NCI-H345 (cell line): ENCODE measurements at places on chromosomes 1 and 21.
A peak's percentile ranks its signal among the peaks of the same experiment; 100 is the strongest.

DNA sequence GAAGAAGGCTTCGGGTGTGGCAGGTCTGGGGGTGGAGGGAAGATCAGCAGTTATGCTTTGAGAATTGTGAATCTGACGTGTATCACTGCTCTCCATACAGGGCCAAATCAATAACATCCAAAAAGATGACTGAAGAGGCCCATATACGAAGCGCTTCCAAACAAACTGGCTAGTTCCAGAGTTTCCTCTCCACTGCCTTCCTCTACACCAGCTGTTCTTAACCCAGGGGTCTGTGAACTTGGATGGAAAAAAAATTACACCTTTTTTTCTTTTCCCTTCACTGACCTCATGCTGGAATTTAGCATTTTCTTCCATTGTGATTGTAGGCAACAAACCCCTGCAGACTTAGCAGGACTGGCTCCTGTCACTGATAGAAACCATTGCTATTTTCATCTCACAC lies 77.1 kb upstream of the NBL1 start:
- DNase-seq, result no peak

GRCh38 chr1:210321552-210321951 lies 7.2 kb upstream of the HHAT start:
- DNase-seq, result no peak

DNA sequence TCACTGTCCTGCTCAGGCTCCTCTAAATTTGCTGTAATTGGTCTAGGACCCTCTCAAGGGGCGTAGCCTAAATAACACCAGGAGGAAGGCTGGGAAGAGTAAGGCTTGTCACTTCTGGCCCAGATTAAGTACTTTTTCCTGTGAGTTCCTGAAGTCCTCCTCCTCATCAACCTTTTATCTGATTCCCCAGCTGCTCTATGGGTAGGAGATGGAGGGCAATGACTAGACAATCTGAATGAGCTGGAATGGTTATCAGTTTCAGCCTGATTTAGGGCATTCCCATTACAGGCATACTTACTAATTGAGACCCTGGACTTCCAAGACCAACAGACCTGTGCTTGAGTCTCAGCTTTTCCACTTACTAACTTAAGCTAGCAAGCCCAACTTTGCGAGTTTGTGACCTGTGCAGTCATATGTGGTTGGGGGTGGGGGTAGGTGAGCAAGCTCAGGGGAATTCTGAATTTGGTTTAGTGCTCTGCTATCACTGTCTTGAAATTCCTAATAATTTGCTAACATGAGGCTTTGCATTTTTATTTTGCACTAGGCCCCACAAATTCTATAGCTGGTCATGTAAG lies 18.0 kb upstream of the FGGY start:
- no peak for DNase-seq

GRCh38 chr21:37339552-37339939 lies 27.0 kb upstream of the DYRK1A start:
- DNase-seq, result no peak

- no peak for DNase-seq
Observed at GRCh38 chr1:40945491-40945973, 34.0 kb upstream of the CTPS1 start.

DNA sequence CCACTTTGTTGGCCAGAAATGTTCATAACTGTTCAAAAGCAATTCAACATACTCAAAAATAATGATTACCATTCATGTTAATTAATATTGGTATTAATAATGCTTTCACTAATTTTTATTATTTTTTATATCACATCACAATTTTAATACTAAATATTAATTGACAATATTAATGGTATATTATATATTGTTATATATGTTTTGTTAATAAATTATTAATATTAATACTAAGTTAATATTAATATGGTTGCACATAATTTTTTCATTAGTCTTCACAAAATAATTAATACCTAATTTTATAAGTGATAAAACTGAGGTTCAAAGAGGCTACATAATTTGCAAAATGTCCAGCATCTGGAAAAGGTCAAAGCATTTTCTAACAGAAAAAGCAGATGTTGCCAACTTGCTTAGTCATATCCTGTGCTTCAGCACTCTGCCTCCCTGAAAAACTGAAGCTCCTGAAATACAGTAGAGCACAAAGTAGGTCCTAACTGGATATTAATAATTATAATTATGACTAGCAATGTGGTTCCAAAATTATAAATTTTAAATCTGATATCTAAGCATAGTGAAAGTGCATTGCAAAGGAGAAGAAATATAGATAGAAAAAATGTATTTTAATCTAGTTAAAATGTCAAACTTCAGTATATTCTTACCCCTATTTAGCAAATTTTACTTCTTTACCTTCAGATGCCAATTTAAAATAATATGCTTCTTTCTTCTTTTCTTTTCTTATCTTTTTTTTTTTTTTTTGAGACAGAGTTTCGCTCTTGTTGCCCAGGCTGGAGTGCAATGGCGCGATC lies 123.2 kb upstream of the TNFSF4 start:
- no peak for DNase-seq

DNA sequence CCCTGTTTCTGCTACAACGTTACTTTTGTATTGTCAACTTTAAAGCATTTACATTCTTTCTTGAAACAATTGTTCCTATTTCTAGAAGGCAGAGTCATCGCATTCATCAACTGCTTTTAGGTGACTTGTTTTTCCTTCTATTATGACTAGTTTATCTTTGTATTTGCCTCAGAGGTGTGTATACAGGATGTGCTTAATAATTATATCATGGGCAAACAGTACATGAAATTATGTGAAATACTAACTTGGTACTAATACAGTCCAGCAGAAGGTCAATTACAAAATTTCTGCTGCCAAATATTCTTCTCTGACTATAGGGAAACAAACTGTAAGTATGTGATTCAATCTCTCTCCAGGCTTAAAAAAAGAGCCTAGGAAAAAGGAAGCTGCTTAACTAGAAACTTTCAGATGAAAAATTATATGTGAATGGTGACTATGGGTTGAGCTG lies 101.6 kb downstream of the C4BPA start:
- no peak for DNase-seq

DNA sequence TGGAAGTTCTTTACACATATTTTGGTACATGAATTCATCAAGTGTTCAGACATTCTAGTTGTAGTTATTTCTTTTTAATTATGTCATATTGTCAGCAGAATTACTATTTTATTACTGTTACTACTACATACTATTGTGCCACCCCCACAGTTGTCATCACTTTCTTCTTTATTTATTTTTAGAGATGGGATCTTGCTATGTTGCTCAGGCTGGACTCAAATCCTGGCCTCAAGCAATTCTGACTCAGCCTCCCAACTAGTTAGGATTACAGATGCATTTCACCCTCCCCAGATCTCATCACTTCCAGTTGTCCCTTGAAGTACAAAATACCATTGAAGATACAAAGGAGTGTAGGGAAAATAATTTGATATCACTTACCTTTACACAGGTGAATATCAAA lies 258.0 kb downstream of the KCTD3 start:
- no peak for DNase-seq

DNA sequence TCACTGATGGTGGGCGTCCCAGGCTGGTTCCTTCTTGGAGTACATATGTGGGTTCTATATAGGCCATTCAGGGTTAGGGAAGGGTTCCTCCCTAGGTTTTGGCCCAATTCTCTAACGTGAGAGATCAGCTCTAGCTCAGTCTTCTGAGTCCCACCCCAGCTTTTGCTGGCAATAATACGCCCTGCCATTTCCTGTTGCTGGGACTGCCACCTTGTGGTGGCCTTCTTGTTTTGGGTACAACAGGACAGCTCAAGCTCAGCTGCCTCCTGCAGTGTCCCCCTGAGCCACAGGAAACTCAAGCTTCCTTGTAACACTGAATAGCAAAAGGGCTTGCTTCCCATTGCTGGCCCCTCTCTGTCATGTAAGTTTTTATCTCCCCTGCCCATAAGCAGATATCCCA lies 77.8 kb downstream of the BACH1 start:
- DNase-seq, result peak; percentile 14

DNA sequence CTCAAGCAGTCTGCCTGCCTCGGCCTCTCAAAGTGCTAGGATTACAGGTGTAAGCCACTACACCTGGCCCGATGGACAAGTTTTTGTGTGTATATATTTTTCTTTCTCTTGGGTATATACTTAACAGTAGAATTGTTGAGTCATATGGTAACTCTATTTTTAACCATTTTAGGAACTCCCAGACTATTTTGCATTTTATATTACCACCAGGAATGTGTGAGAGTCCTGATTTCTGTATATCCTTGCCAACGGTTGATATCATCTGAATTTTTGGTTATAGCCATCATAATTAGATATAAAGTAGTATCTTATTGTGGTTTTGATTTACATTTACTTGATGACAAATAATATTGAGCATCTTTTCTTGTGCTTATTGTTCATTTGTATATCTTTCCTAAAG lies 20.7 kb downstream of the FNBP1L start:
- DNase-seq, result no peak

- no peak for DNase-seq
Observed at GRCh38 chr1:62362926-62363325, 43.7 kb upstream of the KANK4 start.
